ENCODE measurements at places on chromosomes 3 and 15.

GRCh38 chr3:72042397-72043203 is 257.7 kb upstream of the PROK2 start:
- H3K27ac ChIP-seq = no peak overlapping the region
- H3K4me3 ChIP-seq = no peak overlapping the region
- peaks cover 22% of the 10 kb centered on the region for H3K27me3 ChIP-seq
- DNase-seq = no peak
- no peaks in the 10 kb centered on the region for H3K36me3 ChIP-seq

DNA sequence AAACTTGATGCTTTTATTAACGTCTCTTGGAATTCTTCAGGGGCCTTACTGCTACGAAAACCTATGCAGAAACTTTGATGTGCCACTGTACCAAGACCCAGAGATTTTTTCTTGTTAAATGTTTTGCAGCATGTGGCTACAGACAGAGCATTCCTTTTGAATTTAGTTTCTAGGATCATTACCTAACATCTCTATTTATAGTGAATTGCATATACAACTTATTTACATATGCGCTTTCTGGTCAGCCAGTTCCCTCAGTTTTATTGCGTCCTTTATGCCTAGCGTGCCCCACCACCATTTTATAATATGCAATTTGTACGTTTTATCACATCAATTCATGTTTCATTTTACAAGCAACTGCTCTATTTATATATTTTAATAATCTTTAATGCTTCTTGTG is 46.2 kb upstream of the AGTR1 start:
- H3K27ac ChIP-seq = no peak overlapping the region
- DNase-seq = no peak

DNA sequence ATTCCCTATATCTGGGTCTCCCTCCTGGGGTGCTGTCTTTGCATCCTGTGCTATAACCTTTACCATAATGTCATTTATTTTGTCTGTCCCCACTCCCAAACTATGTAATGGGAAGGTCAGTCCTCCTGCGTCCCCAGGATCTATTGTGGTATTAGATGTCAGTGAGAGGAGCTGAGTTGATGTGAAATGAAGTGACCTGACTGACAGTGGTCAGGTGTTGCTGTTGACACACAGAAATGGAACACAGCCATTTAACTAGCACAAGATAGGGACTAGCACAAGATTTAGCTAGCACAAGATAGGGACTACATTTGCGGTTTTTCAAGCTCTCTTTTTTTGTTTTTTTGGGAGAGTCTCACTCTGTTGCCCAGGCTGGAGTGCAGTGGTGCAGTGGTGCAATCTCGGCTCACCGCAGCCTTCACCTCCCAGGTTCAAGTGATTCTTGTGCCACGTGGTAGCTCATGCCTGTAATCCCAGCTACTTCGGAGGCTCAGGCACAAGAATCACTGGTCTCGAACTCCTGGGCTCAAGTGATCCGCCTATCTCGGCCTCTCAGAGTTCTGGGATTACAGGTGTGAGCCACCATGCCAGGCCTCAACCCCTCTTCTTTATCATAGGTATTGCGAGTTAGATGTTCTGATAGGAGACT is 5.2 kb downstream of the NGRN start:
- no peak overlapping the region for H3K4me3 ChIP-seq
- H3K4me1 ChIP-seq = peaks cover 22% of the 10 kb centered on the region

GRCh38 chr15:96334705-96335410 is 4.4 kb downstream of the NR2F2 start:
- no peaks in the 10 kb centered on the region for H3K36me3 ChIP-seq
- no peak overlapping the region for H3K27ac ChIP-seq
- H3K4me3 ChIP-seq = no peak overlapping the region
